T-helper 9 cell (primary cell): ENCODE measurements at places on chromosomes 7 and 10.

GRCh38 chr7:35316549-35316948, 62.6 kb upstream of the TBX20 start:
- no peak for DNase-seq

DNA sequence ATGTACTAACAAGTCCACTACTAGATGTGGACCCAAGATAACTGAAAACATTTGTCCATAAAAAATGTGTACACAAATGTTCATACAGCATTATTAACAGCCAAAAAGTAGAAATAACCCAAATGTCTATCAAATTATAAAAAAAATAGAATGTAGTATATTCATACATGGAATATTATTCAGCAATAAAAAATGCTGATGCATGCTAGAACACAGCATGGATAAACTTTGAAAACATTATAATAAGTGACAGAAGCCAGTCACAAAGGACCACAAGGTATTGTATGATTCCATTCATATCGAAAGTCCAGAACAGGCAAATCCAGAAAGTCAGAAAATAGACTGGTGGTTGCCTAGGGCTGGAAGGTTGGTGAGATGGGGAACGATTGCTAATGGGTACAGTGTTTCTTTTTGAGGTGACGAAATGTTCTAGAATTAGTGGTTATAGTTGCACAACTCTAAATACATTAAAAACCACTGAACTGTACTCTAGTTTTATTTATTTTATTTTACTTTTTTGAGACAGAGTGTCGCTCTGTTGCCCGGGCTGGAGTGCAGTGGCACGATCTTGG, 43.3 kb upstream of the ANLN start:
- DNase-seq = no peak

DNA sequence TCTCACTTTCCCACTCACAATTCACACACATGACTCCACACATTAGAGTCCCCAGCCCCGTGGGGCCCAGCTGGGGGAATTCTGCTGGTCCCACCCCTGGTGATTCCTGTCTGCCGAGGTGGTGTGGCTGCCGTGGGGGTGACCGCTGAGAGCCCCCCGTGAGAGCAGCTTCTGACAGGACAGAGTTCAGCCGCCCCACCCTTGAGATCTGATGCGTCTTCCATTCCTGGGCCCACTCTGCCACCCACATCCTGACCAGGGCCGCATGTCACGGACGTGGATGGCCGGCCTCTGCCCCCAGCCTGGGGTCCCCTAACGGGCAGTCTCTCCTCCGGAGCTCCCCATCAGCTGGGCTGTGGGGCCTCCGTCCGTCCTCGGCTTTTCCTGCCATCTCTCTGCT, 240.1 kb upstream of the PITRM1 start:
- no peak for DNase-seq

DNA sequence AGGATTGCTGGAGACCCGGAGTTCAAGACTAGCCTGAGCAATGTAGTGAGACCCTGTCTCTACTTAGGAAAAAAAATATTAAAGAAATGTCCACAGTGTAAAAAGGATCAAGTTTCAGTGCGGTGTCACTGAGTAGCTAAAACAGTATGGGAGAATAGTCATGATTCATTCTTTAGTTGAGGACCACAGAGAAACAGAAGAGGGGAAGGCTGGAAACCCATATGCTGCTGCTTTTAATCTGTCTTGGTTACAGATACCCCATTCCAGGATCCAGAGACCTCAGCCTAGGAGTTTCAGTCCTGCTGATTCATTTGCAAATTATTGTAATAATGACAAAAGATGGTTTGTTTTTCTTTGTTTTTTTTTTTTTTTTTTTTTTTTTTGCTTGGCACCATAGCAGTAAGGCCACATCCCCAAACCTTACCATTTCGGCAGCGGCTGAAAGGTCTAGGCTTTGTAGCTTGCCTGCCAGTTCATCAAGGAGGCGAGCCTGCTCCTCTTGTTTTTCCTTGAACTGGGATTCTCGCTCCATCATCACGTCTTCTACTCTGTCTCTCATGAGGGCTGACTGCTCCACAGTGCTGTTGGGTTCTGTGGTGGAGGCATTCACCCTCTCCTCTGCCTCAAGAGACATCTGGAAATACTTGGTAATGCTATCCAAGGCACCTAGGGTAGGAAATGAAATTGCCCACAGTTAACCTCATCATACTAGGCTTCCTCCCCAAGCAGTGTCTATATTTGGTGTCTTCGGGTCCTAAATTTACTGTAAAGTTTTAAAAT, 44.2 kb downstream of the DLD start:
- DNase-seq = no peak

DNA sequence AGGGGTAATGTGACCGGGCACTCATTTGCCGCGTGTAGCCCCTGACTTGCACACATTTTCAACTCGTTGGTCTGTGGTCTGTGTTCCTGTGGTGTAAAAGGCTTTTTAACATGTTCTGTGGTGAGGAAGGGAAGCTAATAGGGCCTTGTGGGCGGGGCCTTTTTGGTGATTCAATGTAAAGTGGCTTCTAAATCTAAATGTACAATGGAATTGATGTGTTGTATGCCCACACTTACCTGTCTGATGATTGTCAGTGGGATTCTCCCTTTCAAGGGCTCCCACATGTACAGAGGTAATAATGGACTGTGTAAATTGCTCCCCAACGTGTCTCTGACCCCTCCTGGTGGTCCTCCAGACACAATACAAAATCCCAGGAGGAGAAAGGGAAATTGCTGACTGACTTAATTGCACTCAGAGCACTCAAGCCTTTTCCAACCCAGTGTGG, 43.1 kb upstream of the GATAD1 start:
- DNase-seq = no peak
